Activated T-cell treated with anti-CD3 and anti-CD28 coated beads for 1 hour (primary cell): ENCODE measurements at places on chromosomes 7 and 10.

DNA sequence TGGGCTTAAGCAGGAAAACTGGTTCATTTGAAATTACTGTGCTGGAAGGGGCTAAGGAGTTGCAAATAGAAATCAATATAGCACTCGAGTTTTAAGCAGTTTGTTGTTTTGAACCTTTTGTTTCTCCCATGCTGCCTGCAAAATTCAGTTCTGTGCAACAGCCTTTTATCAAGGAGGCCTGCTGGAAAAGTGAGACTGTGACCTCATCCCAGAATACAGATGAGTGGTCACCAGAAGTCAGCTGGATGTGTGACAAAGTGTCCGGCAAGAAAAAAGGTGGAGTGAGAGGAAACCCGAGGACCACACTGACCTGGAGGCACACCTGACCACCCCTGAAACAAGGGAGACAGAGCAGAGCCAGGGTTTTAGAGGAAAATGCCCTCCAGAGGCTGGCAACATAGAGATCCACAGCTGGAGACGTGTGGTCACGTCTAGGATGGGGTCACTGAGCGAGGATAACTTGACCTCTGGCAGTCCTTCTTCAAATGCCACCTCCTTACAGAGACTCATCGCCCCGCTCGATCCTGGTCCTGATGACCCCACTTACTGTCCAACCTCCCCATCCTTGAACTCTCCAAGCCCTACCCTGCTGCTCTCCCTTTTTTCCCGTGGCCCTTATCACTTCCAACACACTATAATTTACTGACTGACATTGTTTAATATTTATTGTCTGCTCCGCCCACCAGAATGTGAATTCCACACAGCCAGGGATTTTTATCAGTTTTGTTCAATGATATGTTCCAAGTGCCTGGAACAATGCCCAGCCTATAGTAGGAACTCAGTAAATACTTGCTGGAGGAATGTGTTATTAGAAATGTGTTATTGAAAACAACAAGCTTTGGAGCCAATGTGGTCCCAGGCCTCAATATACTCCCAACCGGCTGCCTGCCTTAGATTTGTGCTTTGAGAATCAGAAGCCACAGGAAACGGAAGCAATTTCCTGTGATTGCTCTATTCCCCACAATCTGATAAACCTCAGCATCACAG, 243.8 kb downstream of the GLI3 start:
- DNase-seq = no peak

- DNase-seq = no peak
Measured at GRCh38 chr10:124643330-124644009, 100.7 kb downstream of the FAM53B start.

GRCh38 chr10:83073472-83073871, 1065.8 kb upstream of the GHITM start:
- DNase-seq = no peak

DNA sequence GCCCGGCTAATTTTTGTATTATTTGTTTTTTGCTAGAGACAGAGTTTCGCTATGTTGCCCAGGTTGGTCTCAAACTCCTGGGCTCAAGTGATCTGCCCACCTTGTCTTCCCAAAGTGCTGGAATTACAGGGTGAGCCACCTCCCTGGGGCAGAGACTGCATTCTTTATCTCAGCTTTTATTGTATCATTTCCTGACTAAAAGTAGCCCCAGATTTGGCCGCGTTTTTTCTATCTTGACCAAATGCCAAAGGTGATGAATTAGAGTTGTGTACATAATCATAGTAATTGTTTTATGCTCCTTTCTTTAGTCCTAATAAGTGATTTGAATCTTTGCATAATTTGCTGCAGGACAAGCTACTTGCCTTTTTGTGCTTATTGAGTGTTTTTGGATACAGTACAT, 3.1 kb upstream of the SMNDC1 start:
- no peak for DNase-seq

DNA sequence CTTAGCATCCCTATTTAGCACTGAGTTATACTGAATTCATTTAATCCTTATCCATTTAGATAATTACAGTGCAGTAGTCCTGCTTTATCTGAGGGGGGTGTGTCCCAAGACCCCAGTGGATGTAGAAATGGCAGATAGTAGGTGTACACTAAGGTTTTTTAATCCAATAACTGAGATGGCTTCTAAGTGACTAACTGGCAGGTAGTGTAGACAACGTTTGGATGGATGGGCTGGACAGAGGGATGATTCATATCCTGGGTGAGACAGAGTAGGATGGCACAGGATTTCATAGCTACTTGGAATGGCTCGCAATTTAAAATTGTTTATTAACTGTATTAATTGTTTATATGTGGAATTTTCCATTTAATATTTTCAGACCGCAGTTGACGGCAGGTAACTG, 295.6 kb downstream of the CCDC3 start:
- no peak for DNase-seq

- DNase-seq = no peak
Measured at GRCh38 chr7:34075523-34076370, 170.4 kb downstream of the BMPER start.

DNA sequence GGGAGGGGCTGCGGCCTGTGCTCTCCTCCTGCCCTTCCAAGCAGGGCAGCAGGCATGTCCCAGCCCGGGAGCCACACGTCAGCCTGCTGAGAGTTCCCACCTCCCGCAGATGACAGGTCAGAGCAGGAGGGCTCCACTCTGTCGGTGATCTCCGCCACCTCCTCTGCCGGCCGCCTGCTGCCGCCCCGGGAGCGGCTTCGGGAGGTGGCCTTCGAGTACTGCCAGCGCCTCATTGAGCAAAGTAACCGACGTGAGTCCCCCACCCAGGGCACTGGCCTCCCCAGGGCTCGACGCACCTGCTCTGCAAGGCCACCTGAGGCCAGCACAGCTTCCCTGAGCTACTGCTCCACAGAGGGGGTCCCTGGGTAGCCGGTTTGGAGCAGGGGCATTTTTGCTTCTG, 9.4 kb downstream of the AP5Z1 start:
- DNase-seq = no peak

- no peak for DNase-seq
Measured at GRCh38 chr7:73941836-73942551, 81.0 kb downstream of the TMEM270 start.

- no peak for DNase-seq
Measured at GRCh38 chr7:30584965-30585364, 9.7 kb upstream of the GARS1 start.

- no peak for DNase-seq
Measured at GRCh38 chr7:150338166-150338829, 3.1 kb downstream of the RARRES2 start.

DNA sequence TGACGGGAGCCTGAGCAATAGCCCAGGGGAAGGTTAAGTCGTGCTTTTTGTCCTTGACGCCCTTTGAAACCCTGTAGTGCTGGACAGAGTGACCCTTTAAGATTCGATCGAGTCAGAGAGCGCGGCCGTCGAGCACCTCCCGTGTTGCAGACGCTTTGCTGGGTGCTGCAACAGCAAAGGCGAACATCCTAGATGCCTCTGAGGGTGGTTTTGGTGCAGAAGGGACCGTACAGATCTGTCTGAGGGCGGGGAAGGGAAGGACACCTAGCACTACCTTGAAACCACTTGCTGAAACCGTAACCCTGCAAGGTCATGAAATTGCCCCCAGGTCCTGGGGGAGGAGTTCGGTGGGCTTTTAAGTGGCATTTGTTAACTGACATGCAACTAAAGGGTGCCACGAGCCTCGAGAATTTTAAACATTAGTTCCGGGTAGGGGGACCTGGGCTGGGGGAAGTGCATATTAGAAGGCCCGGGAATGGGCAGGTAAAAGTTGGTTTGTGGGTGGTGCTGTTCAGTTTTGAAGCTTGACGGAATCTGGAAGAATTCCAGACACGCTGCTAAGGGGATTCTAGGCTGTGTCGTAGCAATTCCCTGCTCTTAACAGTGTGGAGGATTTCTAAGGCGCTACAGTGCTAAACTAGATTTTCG, 786 bp downstream of the ATP5F1C start:
- no peak for DNase-seq

DNA sequence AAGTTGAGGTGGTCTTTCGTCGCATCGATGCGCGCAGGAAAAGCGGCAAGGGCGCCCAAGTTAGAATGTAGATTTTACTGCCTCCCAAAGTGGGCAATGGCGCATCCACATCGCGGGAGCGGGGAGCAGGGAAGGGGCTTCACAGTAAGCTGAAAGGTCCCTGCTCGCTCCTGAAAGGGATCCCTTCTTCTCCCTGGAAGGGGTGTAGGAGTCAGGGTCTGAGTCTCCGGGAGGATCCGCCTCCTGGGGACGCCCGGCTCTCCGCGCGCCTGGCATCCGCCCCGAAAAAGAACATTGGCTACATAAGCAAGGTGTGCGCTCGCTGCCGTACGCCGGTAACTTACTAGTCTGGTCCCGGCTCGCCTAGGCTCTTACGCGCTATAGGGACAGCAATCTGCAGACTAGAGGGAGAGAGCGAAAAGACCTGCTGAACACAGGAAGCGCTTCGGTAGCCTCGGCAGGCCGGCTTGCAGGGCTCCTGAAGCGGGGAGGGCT, 804 bp downstream of the UNC5B start:
- no peak for DNase-seq

DNA sequence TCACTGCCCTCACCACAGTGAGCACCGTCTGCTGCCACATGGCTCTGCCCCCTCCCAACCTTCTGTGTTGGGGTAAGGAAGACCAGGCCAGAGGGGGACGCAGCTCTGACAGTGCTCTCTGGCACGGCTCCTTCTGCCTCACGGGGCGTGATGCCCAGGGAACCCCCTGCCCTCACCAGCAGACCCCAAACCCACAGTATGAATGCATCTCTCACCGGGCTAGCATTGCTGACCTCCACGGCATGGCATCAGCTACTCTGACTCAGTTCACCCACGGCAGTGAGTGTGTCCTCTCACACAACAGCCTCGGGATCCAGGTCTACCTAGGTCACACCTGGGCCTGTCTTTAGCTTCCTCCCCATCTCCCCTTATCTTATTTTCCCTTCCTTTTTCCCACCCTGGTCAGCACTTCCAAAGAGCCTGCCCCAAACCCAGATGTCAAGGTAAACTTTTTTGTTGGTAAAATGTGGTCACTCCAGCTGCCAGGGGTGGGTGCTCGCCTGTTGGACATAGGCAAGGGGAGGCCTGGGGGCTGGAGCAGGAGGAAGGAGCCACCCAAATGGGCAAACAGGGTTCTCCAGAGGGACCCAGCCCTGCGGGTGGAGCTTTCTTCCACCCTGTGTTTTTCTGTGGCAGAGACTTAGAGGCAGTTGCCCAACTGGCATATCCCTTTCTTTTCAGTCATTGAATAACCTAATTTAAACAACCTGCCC, 4.4 kb downstream of the CALML3 start:
- no peak for DNase-seq
